ENCODE measurements at places on chromosomes 2 and 18.

DNA sequence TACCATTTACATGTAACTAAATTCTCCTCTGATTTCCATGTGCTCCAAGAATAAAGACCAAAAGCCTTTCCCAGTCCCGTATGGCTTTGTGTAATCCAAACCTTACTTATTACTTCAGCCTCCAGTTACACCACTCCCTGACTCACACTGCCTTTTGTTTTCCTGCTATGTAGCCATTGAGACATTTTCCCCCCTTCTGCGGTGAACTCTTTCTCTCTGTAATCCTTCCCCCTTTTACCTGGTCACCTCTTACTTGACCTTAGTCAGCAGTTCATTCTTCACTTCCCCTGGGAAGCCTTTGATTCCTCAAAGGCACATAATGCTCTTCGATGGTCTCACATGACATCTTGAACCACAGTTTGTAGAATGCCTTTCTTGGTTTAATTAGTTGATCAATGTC is 256.0 kb upstream of the FANCL start:
- no peak for DNase-seq

DNA sequence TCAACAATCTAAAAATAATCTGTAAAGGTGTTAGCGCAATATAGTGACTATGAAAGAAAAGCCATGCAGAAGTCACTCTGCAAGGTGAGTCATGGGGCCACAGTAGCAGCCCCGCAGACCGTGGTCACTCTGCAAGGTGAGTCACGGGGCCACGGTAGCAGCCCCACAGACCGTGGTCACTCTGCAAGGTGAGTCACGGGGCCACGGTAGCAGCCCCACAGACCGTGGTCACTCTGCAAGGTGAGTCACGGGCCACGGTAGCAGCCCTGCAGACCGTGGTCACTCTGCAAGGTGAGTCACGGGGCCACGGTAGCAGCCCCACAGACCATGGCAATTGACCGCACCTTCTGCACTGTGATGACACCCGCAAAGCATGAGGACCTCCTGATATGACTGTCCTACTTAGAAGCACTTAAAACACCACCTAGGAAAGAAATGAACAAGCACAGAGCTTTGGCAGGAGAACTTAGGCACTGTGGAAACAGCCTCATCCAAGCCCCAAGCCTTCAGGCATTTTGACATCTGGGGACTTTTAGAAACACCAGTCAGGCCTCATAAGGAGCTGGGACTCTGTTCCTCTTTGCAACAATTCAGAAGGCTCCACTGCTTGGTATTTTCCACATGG is 70.1 kb downstream of the LDLRAD4 start:
- DNase-seq, result no peak

- no peak for DNase-seq
These were observed 23.3 kb upstream of the ALLC start for GRCh38 chr2:3634596-3635121.

GRCh38 chr18:60372596-60372995 is at the start of gene MC4R:
TSS of gene MC4R (minus strand) at chr18:60372775. CDS start at chr18:60372349, 426 bp downstream.
- no peak for DNase-seq

DNA sequence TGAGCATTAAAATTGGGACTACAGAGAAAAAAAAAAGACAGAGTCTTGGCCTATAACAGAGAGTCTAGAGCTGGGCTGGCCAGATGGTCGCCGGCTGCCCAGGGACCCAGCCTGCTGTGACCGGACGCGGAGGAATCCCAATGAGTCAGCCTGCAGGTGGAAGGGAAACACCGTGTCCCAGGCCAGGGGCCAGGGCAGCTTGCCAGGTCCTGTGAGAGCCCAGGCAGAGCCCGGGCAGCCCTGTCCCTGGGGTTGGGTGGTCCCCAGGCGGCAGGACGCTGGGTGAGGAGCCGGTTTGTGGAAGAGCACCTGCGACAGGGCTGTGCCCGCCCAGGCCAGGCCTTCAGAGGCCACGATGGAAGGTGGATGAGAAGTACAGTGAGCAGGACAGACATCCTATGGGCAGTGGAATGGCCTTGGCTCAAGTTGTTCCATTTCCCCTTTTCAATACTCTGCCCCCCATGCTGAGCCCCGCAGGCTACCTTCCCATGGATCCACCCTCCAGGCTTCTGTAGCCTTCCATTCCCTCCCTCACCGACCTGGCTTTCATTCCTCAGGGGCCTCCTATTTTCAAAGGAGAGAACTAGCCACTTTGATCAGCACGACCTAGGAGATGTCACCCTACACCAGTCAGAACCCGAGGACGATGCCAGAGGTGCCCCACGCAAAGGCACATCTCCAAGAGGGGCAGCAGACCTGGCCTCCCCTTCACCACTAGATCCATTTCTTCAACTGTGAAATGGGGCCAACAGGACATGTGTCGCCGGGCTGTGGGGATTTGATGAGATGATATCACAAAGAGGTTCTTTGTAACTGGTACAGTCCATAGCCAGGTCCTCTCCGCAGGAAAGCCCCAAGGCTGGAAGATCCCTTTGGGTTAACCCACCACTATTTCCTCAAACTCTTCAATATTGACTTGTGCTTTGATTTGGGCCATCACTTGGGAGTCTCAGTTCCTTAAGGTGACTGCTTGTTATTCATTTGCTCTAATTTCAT is 87.5 kb downstream of the POLR1A start:
- DNase-seq, result no peak

- DNase-seq, result no peak
These were observed 340.1 kb downstream of the SLC4A3 start for GRCh38 chr2:219967247-219968245.

- DNase-seq, result no peak
These were observed 183.9 kb downstream of the NCK2 start for GRCh38 chr2:105928563-105928962.

GRCh38 chr2:235399895-235400294 is 93.9 kb upstream of the AGAP1 start:
- DNase-seq, result no peak

DNA sequence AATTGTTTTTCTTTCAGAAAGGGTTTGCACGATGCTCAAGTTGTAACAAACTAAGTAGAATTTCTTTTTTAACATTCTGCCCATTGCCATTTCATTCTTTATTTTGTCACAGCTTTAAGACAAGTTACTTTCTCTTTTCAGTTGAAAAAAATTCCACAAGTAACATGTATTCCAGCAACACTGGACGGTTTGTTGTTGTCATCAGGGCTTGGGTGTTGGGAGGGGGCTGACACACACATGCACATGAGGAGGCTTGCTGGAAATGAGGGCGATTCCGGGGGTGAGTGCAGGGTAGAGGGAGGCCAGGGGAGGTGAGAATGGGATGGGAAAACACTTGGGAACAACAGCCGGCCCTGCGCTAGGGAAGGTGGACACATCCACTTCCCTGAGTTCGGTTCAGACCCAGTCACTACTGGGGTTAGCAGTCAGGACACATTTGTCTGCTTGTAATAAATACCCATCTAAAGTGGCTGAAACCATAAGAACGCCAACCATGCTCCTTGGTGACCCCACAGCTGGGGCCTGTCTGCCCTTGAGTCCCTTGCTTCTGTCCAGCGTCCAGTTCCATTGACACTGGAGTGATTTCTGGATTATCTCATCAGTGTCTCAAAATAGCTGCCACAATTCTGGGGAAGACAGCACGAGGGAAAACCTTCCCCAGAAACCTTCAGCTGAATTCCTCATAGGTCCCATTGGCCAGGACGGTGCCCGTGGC is 141.8 kb upstream of the BCL2L11 start:
- DNase-seq, result no peak

- no peak for DNase-seq
These were observed 42.2 kb upstream of the ZSWIM2 start for GRCh38 chr2:186891185-186891621.

DNA sequence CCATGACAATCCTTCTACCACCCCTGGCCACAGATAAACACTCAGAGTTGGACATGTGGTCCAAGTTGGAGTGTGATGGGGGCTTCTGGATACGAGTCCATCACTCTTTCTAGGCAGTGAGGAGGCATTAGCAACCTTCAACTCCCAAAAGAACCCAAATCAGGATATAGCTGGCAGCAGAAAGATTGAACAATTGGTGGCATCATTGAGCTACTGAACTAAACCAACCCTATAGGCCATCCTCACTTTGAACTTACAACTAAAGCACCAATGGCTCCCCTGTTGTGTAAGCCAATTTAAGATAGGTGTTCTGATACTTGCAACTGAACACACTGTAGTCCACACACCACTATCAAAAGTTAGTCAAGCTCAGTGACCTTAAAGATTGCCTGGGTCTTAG is 24.0 kb upstream of the MARCO start:
- no peak for DNase-seq

- DNase-seq, result no peak
These were observed 8.9 kb upstream of the GALM start for GRCh38 chr2:38656866-38657480.

- no peak for DNase-seq
These were observed 44.3 kb downstream of the MOGAT1 start for GRCh38 chr2:222715742-222716141.

- no peak for DNase-seq
These were observed 268.9 kb downstream of the SP3 start for GRCh38 chr2:173696274-173696673.

GRCh38 chr2:12534646-12535263 is 182.0 kb upstream of the TRIB2 start:
- no peak for DNase-seq

- no peak for DNase-seq
These were observed 35.3 kb downstream of the ACVR1C start for GRCh38 chr2:157593411-157593810.

DNA sequence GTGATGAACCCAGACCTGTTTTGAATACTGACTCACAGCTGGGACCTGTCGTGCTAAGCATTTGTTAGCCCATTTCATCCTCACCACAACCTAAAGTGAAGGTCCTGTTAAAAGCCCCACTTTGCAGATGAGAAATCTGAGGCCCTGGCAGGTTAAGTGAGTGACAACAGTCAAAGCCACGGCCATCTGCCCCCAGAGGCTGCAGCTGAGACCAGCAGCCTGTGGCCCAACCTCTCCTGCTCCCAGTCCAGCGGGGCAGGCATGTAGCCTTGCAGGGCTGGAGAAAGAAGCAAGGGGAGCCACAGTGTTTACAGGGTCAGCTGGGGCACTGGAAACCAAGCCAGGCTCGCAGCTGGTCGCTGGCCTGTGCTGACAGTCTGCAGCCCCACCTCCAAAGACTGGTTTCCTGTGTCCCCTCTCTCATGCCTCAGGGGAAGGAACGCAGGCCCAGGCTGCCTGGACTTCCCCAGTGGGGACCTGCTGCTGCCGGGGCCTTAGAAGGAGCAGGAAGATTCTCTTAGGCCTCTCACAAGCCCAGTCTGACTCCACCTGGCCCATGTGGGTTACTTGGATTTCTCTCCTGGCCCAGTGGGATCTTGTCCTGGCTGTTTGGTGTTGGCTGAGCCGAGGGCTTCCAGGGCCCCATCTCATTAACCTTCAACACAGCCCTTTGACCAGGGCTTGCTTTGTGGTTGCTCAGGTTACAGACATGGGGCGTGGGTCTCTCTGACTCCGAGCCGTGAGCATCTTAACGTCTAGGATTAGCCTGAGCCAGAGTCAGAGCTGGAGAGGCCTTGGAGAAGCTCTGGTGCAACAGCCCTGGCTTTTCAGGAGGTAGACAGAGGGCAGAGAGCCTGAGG is 1.7 kb downstream of the INPP5D start:
- DNase-seq, result no peak

- no peak for DNase-seq
These were observed 66.9 kb upstream of the SMAD2 start for GRCh38 chr18:47997338-47997780.

GRCh38 chr2:99607861-99608491 is 118.2 kb upstream of the REV1 start:
- no peak for DNase-seq

GRCh38 chr2:107363806-107364205 is 462.9 kb upstream of the RGPD4 start:
- DNase-seq, result no peak

GRCh38 chr2:210046851-210047500 is 44.5 kb downstream of the RPE start:
- DNase-seq, result no peak

- no peak for DNase-seq
These were observed 65.9 kb downstream of the AAK1 start for GRCh38 chr2:69577467-69578197.

DNA sequence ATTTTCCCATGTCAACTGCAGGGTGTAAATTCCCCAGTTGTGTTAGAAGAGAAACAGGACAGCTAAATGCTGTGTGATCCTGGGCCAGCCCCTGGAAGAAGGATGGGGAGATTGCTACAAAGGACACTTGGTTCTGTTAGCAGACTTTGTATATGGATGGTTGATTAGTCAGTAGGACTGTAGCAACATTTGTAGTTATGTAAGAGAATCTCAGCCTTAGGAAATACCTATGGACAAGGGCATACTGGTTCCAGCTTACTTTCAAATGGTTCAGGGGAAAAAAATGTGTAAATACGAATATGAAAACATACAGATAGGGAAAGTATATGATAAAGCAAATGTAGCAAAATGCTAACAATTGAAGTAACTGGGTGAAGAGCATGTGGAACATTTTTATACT is 47.6 kb downstream of the GNAL start:
- no peak for DNase-seq

GRCh38 chr2:128556089-128556488 is 237.4 kb upstream of the HS6ST1 start:
- DNase-seq, result no peak

DNA sequence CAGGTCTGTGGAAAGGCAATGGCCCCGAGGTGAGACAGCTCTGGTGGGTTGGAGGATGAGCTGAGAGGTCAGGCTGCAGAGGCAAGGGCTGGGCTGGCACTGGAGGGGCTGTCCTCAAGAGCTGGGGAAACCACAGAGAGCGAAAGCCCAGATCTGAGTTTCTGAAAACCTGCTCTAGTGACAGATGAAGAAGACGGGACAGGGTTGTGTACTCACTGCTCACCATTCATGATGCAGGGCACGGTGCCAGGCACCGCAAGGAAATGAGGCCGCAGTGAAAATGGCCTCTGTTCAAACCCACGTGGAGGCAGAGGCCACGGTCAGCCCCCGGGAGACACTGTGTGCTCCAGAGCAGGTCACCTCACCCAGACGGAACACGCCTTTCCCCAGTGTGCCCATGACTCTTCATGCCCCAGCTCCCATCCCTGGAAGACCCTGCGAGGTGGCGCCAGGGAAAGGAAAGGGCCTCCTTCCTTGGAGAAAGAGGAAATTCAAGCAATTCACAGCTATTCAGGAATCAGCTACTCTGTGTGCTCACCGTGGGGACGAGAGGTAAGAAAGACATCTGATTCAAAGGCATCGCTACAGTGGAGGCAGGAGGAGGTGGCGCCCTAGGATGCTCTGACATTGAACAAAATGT is 24.3 kb upstream of the ID2 start:
- DNase-seq, result no peak

DNA sequence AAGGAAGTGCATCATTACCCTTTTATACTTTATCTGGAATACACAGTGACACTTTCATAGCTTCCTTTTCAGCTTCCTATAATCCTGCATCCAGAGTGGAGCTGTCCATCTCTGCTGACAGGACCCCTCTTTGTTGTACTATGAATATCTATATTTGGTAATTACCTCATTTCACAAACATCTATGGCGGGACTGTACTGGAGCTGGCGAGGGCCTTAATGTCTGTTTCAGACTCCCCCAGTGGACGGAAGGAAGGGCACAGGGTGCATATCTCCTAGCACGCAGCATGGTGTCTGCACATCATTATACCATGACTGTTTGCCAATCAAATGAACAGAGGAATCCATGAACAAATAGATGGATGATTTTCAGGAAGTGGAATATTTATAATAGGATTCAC is 142.3 kb downstream of the SOX11 start:
- DNase-seq, result no peak

Data from bone marrow (tissue), 2 donors.